ENCODE measurements at places on chromosomes 7 and 10. TPM values are rescaled to one million over a fixed set of nuclear protein-coding genes. Genes with fewer than 3 reads are reported as not detected.
A peak's percentile ranks its signal among the peaks of the same experiment; 100 is the strongest.

The WASHC2A gene
- 70.9 TPM for total RNA-seq

The USP6NL gene
- 4.8 TPM for total RNA-seq

The SORCS1 gene
- total RNA-seq: not detected

DNA sequence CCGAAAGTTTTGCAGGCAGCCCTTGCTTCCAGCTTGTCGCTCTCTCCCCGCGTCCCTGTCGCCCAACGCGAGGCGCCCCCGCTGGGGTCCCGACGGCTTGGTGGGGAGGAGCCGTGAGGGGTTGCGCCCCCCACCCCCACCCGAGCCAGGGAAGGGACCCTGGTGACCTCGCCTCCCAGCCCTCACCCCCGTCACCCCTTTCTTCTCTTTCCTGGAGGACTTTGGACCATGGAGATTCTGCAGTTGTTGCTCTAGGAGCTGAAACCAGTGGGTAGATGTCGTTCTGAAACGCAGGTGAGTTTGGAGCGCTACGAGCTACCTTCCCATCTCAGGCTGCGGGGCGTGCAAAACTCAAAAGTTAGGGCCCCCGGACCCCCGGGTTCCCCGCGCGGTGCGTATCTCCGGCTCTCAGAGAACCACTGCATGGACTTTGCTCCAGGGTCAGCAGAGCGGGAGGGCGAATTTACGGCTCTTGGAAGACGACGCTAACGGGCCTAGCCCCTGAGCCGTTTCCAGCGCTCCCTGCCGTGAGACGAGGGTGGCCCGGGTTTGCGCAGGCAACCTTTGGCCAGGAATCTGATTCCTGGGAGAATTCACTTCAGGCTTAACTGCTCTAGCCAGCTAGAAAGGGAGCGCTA is 684 bp upstream of the ATXN7L1 start:
- peak overlapping the region; percentile 44 for H3K4me3 ChIP-seq
- no peaks in the 10 kb centered on the region for H3K36me3 ChIP-seq
- peak overlapping the region; percentile 47 for H3K27ac ChIP-seq
- no peaks in the 10 kb centered on the region for H3K27me3 ChIP-seq
- H3K4me1 ChIP-seq: peaks cover 52% of the 10 kb centered on the region
- peak; percentile 14 for DNase-seq

DNA sequence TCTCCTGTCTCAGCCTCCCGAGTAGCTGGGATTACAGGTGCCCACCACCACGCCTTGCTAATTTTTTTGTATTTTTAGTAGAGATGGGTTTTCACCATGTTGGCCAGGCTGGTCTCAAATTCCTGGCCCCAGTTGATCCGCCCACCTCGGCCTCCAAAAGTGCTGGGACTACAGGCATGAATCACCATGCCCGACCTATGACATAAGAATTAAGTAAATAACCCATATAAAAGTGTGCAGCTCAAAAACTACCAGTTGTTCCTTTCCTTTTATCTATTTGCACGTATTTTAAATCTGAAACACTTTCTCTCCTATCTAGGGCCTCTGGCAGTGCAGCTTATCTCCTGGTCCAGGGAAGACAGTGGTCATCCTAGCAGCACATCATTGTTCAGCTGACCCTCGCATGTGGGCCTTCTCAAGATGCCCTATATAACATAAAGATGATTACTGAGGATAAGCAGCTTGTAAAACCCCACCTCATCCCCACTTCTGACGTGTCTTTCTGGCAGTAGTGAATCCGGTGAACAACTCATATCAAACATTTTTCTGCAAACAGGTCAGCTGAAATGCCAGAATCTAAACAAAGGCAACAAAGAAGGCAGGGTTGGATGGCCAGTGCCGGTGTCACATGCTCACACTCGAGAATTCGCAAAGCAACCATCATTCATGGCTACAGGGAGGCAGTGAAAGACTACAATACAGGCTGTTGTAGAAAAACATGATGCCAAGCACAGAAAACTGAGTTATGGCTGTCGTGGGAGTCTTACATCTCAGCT is 36.0 kb upstream of the KCNIP2 start:
- no peaks in the 10 kb centered on the region for H3K4me1 ChIP-seq
- no peak overlapping the region for H3K27ac ChIP-seq
- H3K36me3 ChIP-seq: no peaks in the 10 kb centered on the region
- H3K27me3 ChIP-seq: no peaks in the 10 kb centered on the region

- H3K27ac ChIP-seq: no peak overlapping the region
- no peak overlapping the region for H3K4me3 ChIP-seq
- H3K27me3 ChIP-seq: no peaks in the 10 kb centered on the region
- no peaks in the 10 kb centered on the region for H3K4me1 ChIP-seq
- DNase-seq: no peak
- H3K36me3 ChIP-seq: no peaks in the 10 kb centered on the region
Measured at GRCh38 chr10:71303569-71303907, 15.5 kb upstream of the SLC29A3 start.

GRCh38 chr10:21329995-21330627 is 195.4 kb downstream of the SKIDA1 start:
- no peaks in the 10 kb centered on the region for H3K27me3 ChIP-seq
- no peak overlapping the region for H3K27ac ChIP-seq
- H3K36me3 ChIP-seq: no peaks in the 10 kb centered on the region
- no peaks in the 10 kb centered on the region for H3K4me1 ChIP-seq
- DNase-seq: no peak

GRCh38 chr7:136400877-136401276 is 423.7 kb upstream of the MTPN start:
- no peak overlapping the region for H3K27ac ChIP-seq
- H3K27me3 ChIP-seq: no peaks in the 10 kb centered on the region
- H3K4me1 ChIP-seq: no peaks in the 10 kb centered on the region
- H3K4me3 ChIP-seq: no peak overlapping the region
- DNase-seq: no peak
- no peaks in the 10 kb centered on the region for H3K36me3 ChIP-seq

Data from CD4-positive, alpha-beta memory T cell (primary cell).